ENCODE measurements at places on chromosomes 12 and 14. TPM values are rescaled to one million over a fixed set of nuclear protein-coding genes. Genes with fewer than 3 reads are reported as not detected.

- DNase-seq: no peak
Observed at GRCh38 chr14:56813143-56813551, 2.9 kb upstream of the OTX2 start.

- DNase-seq: no peak
Observed at GRCh38 chr14:22483863-22484593, 105.0 kb downstream of the DAD1 start.

- DNase-seq: no peak
Observed at GRCh38 chr12:114041136-114041535, 75.0 kb upstream of the RBM19 start.

GRCh38 chr12:8637666-8638065 lies 25.0 kb downstream of the MFAP5 start:
- no peak for DNase-seq

The KRT78 gene
- total RNA-seq: not detected

The TAS2R20 gene
- total RNA-seq: 0.68 TPM

The TMEM63C gene
- total RNA-seq: 0.16 TPM
